ENCODE measurements at places on chromosomes 4 and X.

DNA sequence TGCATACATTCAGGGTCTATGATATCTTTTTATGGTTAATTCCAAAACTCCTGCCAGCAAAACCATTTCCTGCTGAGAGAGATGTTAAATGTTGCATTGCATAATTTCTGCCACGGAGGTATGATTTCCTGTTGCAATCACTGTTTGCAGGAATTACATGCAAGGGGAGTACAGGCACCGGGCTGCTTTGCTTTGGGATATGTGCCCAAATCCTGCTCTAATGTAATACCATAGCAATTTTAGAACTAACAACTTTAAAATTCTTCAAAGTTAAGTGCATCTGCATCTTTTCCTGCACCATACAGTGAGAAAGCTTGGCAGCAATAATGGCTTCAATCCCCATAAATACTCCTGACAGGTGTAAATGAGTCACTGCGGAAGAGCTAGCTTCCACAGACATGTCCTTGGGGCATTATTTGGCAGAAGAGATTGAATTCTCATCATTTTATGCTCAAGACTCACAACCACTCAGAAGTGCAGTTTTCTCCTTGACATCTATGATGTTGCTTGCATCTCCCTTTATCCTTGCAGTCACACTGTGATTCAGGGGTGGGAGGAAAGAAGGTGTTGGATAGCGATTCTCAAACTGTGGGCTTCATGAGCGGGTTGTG, 29.6 kb downstream of the TRIM2 start:
- no peak for DNase-seq

DNA sequence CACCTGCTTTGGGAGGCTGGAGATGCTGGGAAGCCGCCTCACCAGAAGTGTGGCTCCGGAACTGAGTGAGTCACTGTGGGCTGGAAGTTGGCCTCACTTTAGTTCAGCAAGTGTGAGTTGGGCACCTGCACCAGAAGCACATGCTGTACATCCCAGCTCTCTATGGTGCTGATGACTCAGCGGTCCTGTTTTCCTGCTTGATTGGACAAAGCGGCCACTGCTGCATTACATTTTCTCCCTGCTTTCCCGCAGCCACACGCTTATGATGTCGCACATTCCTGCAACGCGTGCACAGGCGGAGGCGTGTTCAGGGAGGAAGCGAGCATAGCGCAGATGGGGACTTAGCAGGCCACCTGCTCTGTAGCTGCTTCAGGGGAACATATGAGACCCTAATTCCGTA, 26.7 kb upstream of the CLDN34 start:
- no peak for DNase-seq

DNA sequence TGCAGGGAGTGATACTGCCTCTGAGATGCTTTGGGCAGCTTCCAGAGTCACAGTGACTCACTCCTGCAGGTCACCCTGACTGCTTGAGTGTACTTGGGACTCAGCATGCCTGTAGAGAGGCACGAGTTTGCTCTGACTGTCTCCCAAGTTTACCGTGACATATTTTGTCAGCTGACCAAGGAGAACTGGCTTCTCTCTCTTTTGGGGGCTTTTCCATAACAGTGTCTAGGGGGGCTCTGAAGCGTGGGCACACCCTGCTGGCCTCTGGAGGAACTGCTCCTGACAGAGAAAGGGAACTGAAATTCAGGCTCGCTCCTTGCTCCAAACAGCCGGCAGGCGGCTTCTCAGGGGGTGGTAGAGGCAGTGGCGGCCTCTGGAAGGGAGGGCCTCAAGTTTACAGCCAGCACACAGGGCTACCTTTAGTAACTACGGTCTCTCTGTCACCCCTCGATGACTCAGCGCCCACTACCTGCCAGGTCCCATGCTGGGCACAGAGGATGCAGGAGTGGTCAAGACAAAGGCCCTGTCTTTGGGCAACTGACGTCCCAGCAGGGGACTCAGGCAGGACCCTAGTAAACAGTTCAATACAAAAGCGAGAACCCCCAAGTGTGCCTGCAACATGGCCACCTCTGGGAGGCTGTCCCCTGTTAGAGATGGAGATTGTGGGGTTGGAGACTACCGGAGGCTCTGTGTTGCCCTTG, 17.8 kb downstream of the ZNF185 start:
- peak; percentile 8 for DNase-seq

DNA sequence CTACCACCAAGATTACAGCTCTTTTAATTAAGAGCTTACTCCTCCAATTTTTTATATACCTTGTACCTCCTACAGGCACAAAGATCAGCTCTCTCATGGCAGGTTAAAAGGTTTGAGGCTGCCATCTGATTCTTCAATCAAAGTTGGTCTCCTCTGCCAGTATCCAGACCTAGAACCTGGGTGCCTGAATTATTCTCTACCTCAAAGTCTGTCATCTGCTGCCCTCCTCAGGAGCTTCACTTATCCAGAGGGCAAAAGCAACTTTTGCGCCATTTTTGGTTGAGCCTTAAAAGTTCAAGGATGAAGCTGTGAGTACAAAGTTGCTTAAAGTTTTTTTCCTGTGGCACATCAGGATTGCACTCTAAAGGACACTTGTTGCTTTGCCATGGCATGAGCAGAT, 343.7 kb upstream of the PPP1R2C start:
- peak; percentile 6 for DNase-seq
